ENCODE measurements at places on chromosomes 2 and 18.

DNA sequence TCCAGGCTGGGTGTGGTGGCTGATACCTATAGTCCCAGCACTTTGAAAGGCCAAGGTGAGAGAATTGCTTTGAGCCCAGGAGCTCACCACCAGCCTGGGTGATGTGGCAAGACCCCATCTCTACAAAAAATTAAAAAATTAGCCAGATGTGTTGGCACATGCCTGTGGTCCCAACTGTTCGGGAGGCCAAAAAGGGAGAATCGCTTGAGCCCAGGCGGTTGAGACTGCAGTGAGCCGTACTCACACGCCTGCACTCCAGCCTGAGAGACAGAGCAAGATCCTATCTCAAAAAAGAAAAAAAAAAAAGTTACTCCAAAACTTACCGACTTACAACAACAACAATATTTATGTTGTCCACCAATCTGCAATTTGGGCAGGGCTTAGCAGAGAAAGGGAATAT lies 178.0 kb upstream of the FN1 start:
- DNase-seq = no peak

DNA sequence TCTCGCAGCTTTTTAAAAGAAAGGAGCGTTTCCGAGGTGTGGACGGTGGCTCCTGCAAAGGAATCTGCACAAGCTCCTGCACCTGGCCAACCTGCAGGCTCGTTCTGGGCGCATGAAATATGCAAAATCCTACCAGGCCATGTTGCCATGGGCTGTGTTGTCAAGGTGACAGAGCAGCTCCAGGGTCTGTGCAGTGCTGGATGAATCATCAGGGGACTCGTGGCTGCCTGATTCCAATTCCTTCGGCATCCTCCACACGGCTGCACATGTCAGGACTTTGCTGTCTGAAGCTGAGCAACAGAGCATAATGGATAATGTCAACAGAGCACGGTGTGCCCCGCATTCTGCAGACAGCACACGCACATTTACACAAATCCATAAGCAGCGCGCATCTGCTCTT lies 120.5 kb downstream of the EIPR1 start:
- DNase-seq = no peak

- DNase-seq = no peak
Observed at GRCh38 chr18:7658701-7659100, 91.6 kb downstream of the PTPRM start.

- DNase-seq = no peak
Observed at GRCh38 chr18:37282386-37283037, 283.1 kb downstream of the CELF4 start.

- DNase-seq = no peak
Observed at GRCh38 chr2:96727431-96727830, 12.4 kb downstream of the LMAN2L start.

GRCh38 chr2:11901351-11902069 lies 155.1 kb downstream of the LPIN1 start:
- no peak for DNase-seq

GRCh38 chr2:77479395-77479794 lies 42.8 kb downstream of the LRRTM4 start:
- no peak for DNase-seq

GRCh38 chr2:233323851-233324250 lies 16.2 kb downstream of the SAG start:
- DNase-seq = no peak

- no peak for DNase-seq
Observed at GRCh38 chr18:59898609-59899297, 1.0 kb upstream of the PMAIP1 start.

DNA sequence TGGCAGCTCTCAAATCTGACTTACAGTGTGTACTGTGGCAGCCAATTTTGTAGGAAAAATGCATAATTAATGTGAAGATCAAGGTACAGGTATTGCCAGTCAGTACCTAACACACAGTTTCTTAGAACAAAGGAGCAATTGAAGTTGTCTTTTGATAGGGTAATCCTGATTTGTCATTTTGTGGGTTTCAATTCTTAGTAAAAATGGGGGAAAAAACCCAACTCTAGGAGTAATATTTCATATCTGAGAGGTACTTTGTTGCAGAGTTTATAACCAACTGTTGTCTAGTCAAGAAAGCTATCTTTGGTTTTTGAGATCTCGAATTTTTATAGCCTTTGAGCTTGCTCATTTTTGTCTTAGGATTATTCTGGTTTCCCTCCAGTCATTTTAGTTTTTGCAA lies 16.1 kb downstream of the SPATS2L start:
- no peak for DNase-seq

GRCh38 chr18:6255116-6255705 lies 159.5 kb downstream of the L3MBTL4 start:
- DNase-seq = no peak

DNA sequence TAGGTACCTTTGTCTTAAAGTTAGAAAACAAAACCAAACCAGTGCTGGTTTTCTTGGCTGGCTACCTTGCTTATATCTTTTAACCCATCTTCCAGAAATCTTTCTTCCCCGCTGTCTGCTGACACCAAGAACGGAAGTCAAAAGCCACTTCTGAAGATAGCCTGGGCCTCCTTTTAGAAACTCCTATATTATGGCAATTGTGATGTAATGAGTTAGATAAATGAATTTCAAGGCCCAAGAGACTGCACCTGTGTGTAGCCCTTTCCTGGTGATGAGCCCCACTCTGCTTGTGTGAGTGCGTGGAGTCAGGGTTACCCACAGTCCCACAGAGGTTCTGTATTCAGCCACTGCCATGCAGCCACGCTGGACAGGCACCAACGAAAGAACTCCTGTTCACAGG lies 60.7 kb downstream of the ARMC9 start:
- no peak for DNase-seq

DNA sequence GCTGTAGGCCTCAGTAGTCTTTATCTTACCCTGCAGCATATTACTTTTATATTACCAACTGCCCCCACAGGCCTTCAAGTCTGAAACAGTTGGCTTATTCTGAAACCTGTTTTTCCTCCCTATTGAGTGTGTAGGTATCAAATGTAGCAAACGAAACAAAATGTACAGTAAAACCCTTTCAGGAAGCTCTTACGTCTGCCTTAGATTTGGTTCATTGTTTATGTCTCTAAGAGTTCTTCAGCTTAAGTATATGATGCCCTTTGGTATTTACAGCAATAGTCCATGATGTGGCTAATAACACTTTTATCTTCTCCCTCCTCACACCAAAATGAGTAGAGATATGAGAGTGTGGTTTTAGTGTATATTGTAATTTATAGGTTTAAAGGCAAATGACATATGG lies 108.8 kb downstream of the DOCK10 start:
- no peak for DNase-seq

GRCh38 chr2:88874063-88874657 lies 182.7 kb downstream of the RPIA start:
- DNase-seq = peak; percentile 5

GRCh38 chr2:53104263-53104662 lies 663.3 kb upstream of the CHAC2 start:
- DNase-seq = no peak

GRCh38 chr2:136874258-136874657 lies 108.9 kb downstream of the THSD7B start:
- no peak for DNase-seq

DNA sequence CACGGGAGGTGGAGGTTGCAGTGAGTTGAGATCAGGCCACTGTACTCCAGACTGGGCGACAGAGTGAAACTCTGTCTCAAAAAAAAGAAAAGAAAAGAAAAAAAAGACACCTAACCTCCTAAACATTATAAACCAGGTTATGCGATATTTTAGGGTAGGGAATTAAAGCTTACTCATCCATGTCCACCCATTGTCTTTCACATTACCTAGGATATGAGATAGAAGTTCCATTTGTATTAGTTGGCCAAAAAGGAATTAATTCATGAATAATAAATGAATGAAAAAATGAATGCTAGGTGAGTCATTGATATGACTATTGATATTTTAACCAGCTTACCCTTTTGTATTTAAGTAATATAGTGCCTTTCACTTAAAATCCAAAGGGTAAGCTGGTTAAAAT lies 132.9 kb downstream of the FAM161A start:
- no peak for DNase-seq

DNA sequence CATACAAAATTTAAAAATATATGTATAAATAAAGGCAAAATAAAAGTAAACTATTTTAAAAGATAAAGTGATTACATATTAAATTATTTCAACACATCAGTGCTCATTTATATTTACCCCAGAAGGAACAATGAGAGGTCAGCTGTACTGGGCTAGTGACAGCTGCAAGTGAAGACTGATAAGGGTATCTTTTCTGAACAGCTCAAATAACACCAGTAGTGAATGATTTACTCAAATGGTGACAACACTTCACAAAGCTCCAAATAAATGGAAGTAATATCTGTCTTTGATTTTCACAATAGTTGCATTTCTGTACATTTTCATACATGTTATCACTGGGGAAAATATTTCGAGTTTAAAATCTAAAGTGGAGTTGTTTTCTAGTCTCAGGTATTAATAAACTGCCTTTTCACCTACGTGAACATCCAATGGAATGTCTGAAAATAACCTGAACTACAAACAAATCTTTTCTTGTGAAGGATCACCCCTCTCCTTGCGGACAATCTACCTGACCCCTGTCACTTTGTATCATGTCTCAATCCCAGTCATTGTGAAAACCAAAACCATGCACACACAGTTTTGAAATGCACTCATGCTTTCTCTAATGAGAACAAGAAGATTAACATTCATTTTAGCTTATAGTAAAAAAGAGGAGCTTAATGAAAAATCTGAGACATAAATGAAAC lies 1928.8 kb upstream of the CELF4 start:
- DNase-seq = no peak

DNA sequence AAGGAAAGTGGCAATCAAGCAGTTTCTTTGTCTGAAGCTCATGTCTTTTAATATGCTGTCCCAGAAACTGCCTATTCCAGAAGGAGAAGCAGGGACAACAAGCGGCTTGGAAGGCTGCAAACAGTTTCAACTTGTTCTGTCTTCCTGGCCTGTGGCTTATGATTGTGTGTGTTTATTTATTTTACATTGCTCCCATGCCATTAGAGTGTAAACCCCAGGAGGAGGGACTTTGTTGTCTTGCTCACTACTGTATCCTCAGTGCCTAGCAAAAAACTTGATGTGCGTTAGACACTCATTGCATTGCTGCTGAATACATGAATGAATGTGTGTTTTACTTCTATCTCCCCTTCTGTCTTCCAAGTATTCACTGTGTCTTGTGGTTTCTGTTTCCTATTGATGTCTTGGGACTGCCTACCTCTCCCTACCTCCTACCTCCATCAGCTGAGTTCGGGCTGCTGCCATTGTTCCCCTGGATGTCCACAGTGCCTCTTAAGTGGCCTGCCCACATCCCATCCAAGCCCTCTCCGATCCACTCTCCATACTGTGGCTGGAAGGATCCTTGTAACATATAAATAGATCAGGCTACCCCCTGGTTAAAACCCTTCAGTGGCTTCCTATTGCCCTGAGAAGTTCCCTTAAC lies 261.4 kb downstream of the DYSF start:
- DNase-seq = no peak

GRCh38 chr2:26438526-26438925 lies 36.8 kb downstream of the DRC1 start:
- DNase-seq = no peak

GRCh38 chr2:236673823-236674185 lies 104.2 kb downstream of the ACKR3 start:
- no peak for DNase-seq

GRCh38 chr2:127943186-127943585 lies 57.4 kb upstream of the AMMECR1L start:
- no peak for DNase-seq

- DNase-seq = no peak
Observed at GRCh38 chr2:163717993-163718680, 17.7 kb downstream of the FIGN start.

DNA sequence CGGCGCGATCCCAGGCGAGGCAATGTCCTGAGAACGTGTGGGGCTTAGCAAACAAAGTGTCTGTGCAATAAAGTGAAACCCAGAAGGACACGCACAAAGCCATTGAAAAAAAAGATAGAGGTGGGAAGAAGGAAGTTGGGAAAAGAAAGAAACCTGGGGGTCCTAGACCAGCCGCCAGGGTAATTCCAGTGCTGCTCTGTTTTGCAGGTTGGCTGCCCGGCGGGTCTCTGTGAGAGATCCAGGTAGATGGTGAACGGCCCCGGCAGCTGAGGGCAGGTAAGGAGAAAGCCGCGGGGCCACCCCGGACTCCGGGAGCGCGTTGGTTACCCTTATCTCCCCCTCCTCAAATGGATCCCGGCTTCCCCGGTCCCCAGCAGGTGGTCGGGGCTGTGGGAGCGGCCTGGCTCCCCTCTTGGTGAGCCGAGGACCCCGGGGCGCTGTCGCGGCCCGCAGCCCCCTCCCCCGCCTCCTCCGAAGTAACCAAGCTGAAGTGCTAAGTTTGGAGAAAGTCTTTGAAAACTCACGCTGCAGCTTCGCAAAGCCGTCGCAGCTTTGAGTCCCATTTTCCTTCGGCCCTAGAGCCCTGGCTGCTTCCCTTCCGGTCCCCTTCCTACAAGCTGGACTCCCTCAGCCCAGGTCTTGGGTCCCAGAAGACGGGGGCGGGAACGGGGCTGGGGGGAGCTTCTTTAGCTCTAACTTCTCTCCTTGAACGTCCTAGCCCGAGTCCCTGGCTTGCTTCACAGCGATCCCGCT lies 588 bp downstream of the OTX1 start:
- DNase-seq = no peak

- no peak for DNase-seq
Observed at GRCh38 chr18:58400331-58400870, 228.5 kb downstream of the ALPK2 start.

DNA sequence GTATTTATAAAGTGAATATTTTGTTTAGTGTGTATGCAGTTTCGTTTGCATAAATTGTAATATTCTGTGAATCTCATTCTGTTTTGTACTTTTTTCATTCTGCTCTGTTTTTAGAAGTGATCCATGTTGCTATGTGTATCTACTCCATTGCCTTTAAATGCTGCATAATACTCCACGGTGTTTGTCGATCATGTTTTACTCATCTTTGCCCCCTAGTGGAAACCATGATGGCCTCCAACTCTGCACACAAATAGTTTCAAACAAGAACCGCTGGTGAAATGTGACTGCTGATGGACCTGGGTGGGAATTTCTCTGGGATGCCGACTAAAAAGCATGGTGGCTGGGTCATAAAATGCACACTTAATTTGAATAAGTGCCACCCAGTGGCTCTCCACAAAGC lies 32.0 kb upstream of the SKOR2 start:
- DNase-seq = no peak

DNA sequence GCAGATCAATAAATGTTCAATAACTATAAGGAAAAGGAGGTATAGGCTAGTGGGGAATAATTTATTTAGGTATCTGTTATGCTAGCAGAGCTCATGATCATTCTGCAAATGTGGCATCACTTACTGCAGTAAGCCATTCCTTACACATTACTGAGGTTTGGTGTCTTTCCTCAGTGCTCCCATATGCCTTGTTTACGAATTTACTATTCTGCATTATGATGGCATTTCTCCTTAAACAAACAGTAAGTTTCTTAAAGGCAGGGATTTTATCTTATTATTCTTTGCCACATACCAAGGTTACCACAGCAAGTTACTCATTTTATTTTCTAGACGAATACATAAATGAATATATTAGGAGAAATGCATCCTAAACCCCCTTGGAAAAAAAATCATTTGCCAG lies 88.4 kb downstream of the DSEL start:
- DNase-seq = no peak
